Stimulated activated CD4-positive, alpha-beta T cell treated with anti-CD3 and anti-CD28 coated beads, Interleukin-4, amount 100 ng/mL, for 4 hours (primary cell): ENCODE measurements at places on chromosomes 1 and 21.

DNA sequence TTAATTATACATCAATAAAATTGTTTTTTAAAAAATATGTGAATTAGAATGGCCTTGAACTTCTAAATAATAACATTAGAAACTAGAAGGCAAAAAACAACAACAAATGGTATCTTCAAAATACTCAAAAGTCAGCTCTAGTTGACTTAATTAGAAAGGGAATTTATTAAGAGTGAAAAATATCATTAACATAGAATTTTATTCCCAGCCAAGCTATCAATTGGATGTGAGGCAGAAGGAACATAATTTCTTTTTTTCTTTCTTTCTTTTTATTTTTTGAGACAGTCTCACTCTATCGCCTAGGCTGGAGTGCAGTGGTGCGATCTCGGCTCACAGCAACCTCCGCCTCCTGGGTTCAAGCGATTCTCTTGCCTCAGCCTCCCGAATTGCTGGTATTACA is 51.2 kb upstream of the CAPZB start:
- no peak for DNase-seq

DNA sequence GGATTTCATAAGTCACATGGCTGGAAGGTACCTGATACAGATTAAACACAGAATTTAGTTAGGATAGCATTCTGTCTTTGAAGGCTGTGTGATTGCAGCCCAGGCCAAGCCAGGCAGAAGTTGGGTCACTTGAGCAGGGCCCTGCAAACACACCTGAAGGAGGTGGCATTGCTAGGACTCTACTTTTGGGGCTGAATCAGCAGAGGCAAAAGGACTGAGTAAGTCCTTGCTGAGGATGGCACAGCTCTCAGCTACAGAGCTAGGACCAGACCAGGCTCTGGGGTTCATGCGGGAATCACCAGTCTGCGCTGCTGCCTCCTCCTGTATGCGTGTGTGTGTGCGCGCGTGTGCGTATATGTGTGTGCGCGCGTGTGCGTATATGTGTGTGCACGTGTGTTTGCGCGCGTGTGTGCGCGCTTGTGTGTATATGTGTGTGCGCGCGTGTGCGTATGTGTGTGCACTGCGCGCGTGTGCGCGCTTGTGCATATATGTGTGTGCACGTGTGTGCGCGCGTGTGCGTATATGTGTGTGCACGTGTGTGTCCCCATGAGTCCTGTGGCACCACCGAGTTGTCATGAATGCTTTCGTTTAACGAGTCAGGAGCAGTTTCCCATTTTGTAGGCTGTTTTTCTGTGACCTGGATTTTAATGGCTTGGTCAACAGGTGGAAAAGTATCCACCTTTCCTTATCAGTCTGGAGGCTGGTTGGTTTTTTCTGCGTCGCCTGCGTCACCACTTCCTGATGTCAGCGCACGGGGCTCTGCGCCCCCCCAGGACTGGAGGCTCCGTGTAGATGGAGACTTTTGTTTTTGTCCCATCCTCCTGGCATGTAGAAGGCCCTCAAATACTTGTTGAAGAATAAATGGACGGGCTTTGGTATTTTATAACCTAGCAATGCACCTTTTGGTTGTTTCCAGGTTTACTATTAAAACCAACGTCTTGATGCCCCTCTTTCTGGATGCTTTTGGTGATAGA is 34.7 kb downstream of the ADARB1 start:
- DNase-seq, result no peak

DNA sequence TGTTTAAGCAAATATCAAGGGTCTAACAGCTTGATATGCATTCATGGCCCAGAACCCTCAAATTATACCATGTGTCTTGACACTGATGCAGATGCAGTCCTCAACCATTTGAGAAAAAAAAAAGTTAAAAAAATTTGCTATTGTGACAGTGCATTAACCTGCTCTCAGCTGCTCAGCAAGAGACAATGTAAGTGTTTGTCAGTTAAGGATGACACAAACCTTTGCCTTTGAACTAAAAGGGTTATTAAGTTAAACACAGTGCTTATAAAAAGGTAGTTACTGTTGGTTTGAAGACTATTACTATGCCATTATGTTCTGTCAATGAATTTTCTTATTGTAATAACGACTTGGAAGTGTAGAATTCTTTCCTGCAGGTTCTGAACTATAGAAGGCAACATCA is 655.6 kb upstream of the NEGR1 start:
- no peak for DNase-seq

DNA sequence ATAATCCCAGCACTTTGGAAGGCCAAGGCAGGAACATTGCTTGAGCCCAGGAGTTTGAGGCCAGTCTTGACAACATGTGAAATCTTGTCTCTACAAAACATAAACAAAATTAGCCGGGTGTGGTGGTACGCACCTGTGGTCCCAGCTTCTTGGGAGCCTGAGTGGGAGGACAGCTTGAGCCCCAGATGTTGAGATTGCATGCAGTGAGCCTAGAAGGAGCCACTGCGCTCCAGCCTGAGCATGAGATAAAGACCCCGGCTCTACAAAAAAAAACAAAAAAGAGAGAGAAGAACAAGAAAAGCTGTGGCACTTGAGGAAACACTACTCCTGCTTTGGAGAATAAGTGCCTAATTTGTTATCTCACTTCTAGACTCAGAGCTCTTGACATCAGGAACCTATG is 146.6 kb downstream of the GLUL start:
- DNase-seq, result no peak

GRCh38 chr1:26970810-26971209 is 10.5 kb upstream of the KDF1 start:
- DNase-seq, result no peak

GRCh38 chr1:229252228-229252984 is 18.5 kb upstream of the RAB4A start:
- no peak for DNase-seq

DNA sequence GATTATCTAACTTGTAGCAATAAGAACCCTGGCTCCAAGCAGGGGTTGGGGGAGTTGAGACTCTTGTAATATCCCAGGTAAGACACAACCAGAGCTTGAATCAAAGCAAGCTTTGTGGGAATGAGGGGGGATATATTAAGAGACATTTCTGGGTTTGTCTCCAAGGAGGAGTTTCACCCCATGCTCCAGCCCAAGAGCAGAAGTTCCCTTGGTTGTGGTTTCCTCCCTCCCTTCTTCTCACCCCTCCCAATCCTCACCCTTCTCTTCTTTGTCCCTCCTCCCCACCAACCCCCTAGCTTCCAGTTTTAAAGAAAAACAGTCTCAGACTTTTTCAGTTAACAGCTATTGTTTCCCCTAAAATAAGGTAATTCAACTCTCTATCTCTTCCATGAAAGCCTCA is 11.9 kb downstream of the TRAF3IP3 start:
- no peak for DNase-seq

DNA sequence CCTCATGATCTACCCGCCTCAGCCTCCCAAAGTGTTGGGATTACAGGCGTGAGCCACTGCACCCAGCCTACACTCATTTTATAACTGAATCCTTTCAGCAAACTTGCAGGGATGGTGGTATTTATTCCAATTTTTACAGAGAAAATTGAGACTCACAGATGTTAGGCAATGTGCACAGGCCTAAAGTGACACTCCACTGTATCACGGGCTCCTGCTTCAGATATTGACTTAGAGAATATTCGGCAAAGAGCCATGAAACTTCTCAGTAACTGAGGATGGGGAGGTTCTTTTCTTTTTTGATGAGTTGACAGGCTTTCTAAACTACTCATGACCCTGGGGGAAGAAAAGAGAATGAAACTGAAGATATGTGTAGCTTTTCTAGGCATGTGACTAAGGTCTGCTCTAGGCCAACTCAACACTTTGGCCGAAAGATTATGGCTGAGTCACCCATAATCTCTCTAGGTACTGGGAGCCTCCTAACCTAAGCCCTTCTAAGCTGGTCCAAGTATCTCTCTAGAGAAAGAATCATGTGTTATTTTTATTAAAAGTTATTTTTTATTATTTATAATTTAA is 19.9 kb upstream of the PTCH2 start:
- no peak for DNase-seq

GRCh38 chr1:228385232-228385631 is 21.4 kb downstream of the TRIM11 start:
- DNase-seq, result no peak

DNA sequence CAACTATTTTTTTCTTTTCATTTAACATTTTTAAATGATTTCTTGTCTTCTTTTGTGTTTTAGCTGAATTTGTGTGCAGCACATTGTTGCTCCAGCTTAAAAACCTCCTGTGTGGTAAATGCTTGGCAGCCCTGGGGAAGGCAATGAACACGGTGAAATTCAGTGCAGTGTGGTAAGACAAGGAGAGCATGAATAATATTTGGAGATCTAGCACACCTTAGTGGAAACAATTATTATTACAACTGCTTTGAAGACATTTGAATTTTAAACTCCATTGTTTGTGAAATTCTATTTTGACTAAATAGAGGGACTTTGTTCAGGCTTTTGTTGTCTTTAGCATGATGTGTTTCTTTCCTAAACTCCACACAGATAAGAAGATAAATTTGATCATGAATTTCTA is 242.6 kb upstream of the CXADR start:
- no peak for DNase-seq

DNA sequence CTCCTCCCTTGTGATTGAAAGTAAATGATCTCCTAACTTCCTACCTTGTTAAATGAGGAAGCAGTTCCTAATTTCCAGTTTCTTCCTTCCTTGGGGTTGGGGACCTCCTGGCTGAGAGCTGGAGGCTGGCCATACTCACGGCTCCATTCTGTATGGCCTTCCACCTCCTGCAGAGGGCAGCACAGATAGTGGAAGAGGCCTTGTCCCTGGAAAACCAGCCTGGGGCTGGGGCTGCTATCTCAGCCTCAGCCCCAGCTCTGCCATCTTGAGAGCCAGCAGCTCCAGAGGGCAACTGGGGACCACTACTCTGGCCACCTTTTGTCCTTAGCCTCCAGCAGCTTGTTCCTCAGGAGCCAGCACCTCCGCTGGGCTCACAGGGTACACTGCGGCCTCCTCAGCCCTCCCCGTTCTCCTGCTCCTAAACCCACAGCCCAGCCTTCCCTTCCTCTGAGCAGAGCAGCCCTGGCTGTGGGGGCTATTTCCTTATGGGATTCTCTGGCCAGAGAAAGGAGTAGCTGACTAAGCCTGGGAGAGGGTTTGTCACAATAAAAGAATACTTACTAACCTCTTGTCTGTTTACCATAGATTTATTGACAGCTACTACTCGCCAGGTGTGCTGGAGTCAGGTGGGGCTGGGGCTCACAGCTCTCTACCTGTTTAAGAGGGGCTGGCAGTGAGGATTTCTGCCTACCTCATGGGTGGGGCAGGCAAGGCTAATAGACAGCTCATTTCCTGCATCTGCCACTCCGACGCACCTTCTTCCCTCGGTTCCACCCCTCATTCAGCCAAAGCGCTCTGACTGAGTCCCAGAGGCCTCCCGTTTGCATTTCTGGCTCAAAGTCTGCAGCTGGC is 6.3 kb downstream of the TMEM234 start:
- peak; percentile 54 for DNase-seq

DNA sequence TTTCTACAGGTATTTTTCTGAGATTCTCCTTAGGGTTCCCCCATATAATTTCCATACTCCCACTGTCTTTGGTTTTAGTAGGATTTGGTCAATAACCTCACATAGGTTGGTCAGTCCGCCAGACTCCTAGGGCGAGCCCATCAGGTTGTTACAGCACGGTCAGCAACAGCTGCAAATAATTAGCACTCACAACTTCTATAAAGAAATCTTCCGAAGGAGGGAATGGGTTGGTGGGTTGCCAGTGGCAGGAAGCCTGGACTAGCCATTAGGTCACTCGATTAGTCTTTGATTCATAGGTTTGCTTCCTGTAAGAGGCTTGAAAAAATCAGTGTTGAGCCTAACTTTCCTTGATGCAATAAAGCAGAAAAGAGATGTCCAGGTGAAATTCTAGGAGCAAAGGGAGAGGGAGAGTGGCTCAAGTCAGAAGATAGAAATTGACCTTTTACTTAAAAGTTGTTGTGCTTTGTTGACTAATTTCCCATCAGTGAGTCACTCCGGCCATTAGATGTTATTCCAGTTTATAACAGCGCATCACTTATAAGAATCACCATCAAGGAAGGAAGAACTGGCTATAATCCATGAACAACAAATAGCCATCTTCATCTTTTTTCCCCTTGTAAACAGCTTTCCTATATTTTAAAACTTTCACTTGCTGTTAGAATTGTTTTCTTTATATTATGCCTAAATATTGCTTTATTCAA is 88.3 kb downstream of the TPR start:
- no peak for DNase-seq

GRCh38 chr1:79532555-79532954 is 526.0 kb upstream of the ADGRL4 start:
- DNase-seq, result no peak

GRCh38 chr1:91781901-91782622 is 103.9 kb downstream of the TGFBR3 start:
- no peak for DNase-seq

- no peak for DNase-seq
Observed at GRCh38 chr1:21754583-21754982, 28.4 kb downstream of the USP48 start.

- DNase-seq, result no peak
Observed at GRCh38 chr1:193185901-193186731, at the start of gene B3GALT2. Gene B3GALT2, minus strand, starts transcription at chr1:193186613. Its CDS starts 5,051 bp downstream, at chr1:193181562.

DNA sequence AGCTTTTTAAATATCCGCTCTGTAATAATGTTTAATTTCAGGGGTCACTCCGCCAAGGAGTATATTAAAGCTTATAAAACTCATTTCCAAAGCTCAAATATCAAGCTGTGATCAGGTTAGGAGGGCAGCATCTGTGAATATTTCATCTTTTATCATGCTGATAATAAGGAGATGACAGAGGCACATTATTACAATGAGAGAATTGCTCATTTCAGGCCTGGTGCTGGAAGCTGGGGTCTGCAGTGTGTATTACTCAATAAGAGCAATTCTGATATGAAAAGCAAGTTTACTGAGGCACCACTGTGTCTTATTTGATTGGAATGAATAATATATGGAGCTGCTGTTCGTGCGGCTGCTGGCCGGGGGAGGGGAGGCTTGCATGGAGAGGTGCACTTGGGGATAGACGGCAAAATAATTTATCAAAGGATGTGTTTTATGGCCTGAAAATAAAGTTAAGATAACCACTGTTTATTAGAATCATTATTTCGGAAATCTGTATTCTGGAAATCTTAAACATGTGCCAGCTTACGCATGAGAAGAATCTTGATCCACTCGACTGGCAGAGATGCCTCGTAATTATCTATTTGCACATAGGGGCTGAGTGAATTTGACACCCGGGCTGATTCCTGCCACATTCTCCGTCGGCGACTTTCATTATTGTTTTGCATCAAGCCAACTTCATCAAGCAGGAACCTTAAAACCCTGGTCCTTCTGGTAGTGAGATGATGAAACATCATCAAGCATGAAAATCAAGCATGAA is 173.2 kb downstream of the RRAGC start:
- no peak for DNase-seq

- DNase-seq, result no peak
Observed at GRCh38 chr1:7970246-7970645, 8.7 kb downstream of the PARK7 start.

DNA sequence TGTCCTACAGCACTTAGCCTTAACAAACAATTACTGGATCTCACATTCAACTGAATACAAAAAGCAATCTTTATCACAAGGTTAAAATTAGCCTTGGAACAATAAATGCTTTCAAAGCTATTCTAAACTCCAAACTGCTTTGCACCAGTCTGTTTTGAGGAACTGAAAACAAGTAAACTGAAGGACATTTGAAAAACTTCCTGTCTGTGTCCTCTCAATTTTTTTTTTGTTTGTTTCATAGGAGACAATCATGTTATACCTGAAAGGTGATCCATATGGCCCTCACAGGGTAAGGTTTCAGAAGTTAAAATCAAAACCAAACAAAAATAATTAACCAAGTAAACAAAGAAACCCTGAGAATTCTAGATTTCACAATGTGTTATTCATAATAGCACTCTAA is 459.1 kb downstream of the DPYD start:
- DNase-seq, result no peak
